ENCODE measurements at places on chromosomes 13 and 19. TPM values are rescaled to one million over a fixed set of nuclear protein-coding genes. Genes with fewer than 3 reads are reported as not detected.

- H3K27ac ChIP-seq, result no peak overlapping the region
- DNase-seq, result no peak
- H3K4me3 ChIP-seq, result no peak overlapping the region
- peaks cover 82% of the 10 kb centered on the region for H3K36me3 ChIP-seq
- no peaks in the 10 kb centered on the region for H3K4me1 ChIP-seq
Measured at GRCh38 chr19:52217576-52217975, 27.7 kb downstream of the PPP2R1A start.

DNA sequence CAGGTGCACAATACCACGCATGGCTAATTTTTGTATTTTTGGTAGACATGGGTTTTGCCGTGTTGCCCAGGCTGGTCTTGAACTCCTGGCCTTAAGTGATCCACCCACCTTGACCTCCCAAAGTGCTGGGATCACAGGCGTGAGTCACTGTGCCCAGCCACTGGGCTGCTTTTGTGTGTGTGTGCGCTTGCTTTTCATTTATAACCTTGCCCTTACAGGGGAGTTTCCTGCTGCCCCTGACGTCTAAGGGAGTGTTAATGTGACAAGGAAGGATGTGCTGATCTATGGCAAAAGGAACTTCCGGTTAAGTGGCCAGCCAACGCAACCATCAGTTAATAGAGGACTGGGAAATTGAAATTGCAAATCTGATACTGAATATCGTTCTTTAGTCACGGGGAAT, 57.7 kb downstream of the ING1 start:
- H3K27ac ChIP-seq, result no peak overlapping the region
- peaks cover 2% of the 10 kb centered on the region for H3K4me1 ChIP-seq
- H3K36me3 ChIP-seq, result no peaks in the 10 kb centered on the region
- no peak for DNase-seq
- no peak overlapping the region for H3K4me3 ChIP-seq

- no peak for DNase-seq
- H3K27ac ChIP-seq, result no peak overlapping the region
- H3K36me3 ChIP-seq, result no peaks in the 10 kb centered on the region
- H3K27me3 ChIP-seq, result peaks cover 13% of the 10 kb centered on the region
- H3K4me3 ChIP-seq, result no peak overlapping the region
Measured at GRCh38 chr13:25707726-25708125, 336.0 kb downstream of the ATP8A2 start.

DNA sequence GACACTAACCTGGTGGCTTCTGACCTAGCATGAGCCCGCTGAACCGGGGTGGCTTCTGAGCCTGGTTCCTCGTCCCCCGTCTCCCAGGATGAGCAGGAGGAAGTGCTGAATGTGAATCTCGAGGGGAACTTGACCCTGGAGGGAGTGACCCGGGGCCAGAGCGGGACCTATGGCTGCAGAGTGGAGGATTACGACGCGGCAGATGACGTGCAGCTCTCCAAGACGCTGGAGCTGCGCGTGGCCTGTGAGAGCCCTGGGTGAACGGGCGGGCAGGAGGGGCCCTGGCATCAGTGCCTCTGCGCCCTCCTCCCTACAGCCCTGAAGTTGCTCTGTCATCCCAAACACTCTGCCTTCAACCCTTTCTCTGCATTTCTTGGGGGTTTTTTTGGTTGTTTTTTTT, 5.6 kb downstream of the BCAM start:
- no peak overlapping the region for H3K27ac ChIP-seq
- no peak for DNase-seq
- H3K4me1 ChIP-seq, result no peaks in the 10 kb centered on the region

- no peaks in the 10 kb centered on the region for H3K27me3 ChIP-seq
- no peaks in the 10 kb centered on the region for H3K4me1 ChIP-seq
- no peak overlapping the region for H3K4me3 ChIP-seq
- H3K36me3 ChIP-seq, result no peaks in the 10 kb centered on the region
Measured at GRCh38 chr13:67075239-67075638, 154.9 kb downstream of the PCDH9 start.

GRCh38 chr19:38664503-38665211, 17.2 kb downstream of the ACTN4 start:
- DNase-seq, result no peak
- peak overlapping the region; percentile 5 for H3K4me3 ChIP-seq
- H3K4me1 ChIP-seq, result peaks cover 61% of the 10 kb centered on the region
- peak overlapping the region; percentile 19 for H3K27ac ChIP-seq
- peaks cover 29% of the 10 kb centered on the region for H3K36me3 ChIP-seq
- H3K27me3 ChIP-seq, result no peaks in the 10 kb centered on the region

GRCh38 chr13:51839711-51840540, 5.1 kb downstream of the TMEM272 start:
- H3K27me3 ChIP-seq, result peaks cover 11% of the 10 kb centered on the region
- no peaks in the 10 kb centered on the region for H3K36me3 ChIP-seq
- H3K27ac ChIP-seq, result no peak overlapping the region
- H3K4me3 ChIP-seq, result no peak overlapping the region
- no peak for DNase-seq

- no peak overlapping the region for H3K27ac ChIP-seq
- DNase-seq, result no peak
- no peaks in the 10 kb centered on the region for H3K36me3 ChIP-seq
- no peaks in the 10 kb centered on the region for H3K4me1 ChIP-seq
- no peaks in the 10 kb centered on the region for H3K27me3 ChIP-seq
Measured at GRCh38 chr13:93425411-93425810, 198.8 kb downstream of the GPC6 start.

- H3K4me1 ChIP-seq, result peaks cover 42% of the 10 kb centered on the region
- peak overlapping the region; percentile 100 for H3K27ac ChIP-seq
- peak overlapping the region; percentile 87 for H3K4me3 ChIP-seq
- no peaks in the 10 kb centered on the region for H3K27me3 ChIP-seq
- peaks cover 13% of the 10 kb centered on the region for H3K36me3 ChIP-seq
- peak; percentile 98 for DNase-seq
Measured at GRCh38 chr19:49468746-49469447, 5.1 kb upstream of the FLT3LG start.

- H3K36me3 ChIP-seq, result no peaks in the 10 kb centered on the region
- H3K27ac ChIP-seq, result no peak overlapping the region
- no peaks in the 10 kb centered on the region for H3K4me1 ChIP-seq
- H3K4me3 ChIP-seq, result no peak overlapping the region
- DNase-seq, result no peak
- peaks cover 1% of the 10 kb centered on the region for H3K27me3 ChIP-seq
Measured at GRCh38 chr13:38382946-38383345, 33.3 kb downstream of the UFM1 start.

DNA sequence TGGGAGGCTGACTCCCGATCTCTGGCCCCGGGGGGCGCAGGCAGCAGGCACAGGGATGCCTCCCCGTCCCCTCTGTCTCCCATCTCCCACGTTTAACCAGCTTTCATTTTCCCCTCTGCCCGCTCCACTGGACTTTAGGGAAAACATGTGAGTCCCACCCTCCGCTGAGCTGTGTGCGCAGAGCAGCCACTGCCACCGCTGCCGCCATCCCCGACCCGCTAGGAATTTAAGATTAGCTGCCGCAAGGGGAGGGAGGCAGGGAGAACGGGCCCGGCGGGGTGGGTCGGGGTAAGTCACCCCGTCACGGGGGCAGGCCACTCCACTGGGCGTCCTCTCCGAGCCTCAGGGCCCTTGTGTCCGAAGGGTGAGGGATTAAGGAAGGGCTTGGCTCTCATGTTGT, 15.5 kb downstream of the KCNN1 start:
- H3K27ac ChIP-seq, result no peak overlapping the region
- peaks cover 2% of the 10 kb centered on the region for H3K4me1 ChIP-seq
- no peak for DNase-seq

- DNase-seq, result no peak
- peaks cover 12% of the 10 kb centered on the region for H3K27me3 ChIP-seq
- H3K4me1 ChIP-seq, result peaks cover 28% of the 10 kb centered on the region
- H3K27ac ChIP-seq, result peak overlapping the region; percentile 32
- peak overlapping the region; percentile 91 for H3K4me3 ChIP-seq
Measured at GRCh38 chr13:95298971-95299621, 2.2 kb downstream of the ABCC4 start.

DNA sequence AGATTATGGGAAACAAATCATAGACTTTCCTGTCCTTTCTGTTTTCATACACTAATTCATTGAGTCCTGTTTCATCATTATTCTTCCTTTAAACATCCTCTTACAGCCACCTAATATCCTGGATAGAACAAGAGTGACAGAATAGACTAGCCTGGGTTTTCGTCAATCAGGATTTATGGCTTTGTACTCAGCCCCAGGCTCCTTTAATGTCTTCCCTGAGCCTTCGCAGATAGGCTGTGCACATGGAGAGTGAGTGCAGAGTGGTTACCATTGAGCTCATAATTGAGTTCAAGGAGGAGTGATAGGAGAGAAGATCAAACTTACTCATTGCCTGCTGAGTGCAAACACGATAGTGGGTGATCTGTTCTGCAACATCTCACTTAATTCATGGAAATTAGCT, 304.9 kb downstream of the TDRD3 start:
- no peak for DNase-seq
- no peaks in the 10 kb centered on the region for H3K4me1 ChIP-seq
- no peak overlapping the region for H3K27ac ChIP-seq
- no peaks in the 10 kb centered on the region for H3K36me3 ChIP-seq
- no peaks in the 10 kb centered on the region for H3K27me3 ChIP-seq

DNA sequence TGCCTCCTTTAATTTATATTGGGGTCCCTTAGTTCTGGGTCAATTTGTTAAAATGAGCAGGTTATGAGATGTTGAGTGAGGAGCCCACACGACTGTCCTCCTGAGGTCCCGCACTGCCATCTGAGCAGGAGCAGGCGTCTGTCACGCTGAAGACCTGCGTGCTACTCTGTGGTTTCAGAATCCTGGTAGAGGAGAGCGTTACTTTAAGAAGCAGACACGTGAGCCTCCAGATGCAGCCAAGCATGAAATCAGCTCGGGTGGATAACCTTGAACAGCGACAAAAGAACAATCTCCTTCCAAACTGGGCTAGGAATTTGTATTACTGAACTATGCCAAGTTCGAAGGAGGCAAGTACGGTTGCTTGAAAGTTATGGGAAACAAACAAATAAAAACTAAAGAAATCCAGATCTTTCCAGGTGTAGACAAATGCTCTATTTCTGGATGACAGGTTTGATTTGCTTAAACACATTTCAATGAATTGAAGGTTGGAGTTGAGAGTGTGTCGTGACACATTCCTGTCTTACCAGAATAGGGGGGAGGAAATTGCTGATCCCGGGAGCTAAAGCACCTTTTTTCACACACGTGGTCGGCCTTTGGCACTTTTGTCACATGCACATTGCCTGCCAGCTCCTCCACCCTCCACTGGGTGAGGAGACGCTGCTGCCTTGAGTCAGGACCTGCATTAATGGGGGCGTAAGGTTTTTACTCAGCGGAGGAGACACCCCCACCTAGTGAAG, 945.5 kb upstream of the SLC10A2 start:
- H3K4me1 ChIP-seq, result no peaks in the 10 kb centered on the region
- no peak for DNase-seq
- H3K27me3 ChIP-seq, result no peaks in the 10 kb centered on the region

GRCh38 chr13:71577127-71577526, 289.9 kb downstream of the DACH1 start:
- H3K4me1 ChIP-seq, result no peaks in the 10 kb centered on the region
- DNase-seq, result no peak
- no peaks in the 10 kb centered on the region for H3K36me3 ChIP-seq
- H3K27ac ChIP-seq, result no peak overlapping the region

- H3K27ac ChIP-seq, result no peak overlapping the region
- H3K4me3 ChIP-seq, result no peak overlapping the region
- peaks cover 29% of the 10 kb centered on the region for H3K4me1 ChIP-seq
- DNase-seq, result peak; percentile 55
- H3K27me3 ChIP-seq, result no peaks in the 10 kb centered on the region
Measured at GRCh38 chr19:39553082-39553652, 13.2 kb upstream of the EID2 start.

DNA sequence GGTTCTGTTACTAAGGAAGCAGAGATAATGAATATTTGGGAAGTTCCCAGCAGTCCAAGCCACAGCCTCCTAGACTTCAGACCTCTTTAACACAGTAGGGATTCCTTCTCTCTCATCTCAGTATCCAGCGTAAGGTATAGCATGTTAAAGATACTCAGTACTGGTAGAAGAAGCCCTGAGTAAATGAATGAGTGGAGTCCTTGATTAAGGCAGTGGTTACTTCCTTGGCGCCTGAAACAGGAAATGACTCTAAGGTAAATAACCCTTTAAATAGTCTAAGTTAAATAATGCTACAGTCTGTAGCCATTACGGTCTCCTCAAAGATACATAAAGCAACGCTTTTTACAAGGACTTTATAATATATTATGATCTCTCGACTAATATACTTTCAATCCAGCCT, 650.8 kb upstream of the MIR17HG start:
- H3K27me3 ChIP-seq, result no peaks in the 10 kb centered on the region
- H3K36me3 ChIP-seq, result no peaks in the 10 kb centered on the region
- H3K4me3 ChIP-seq, result no peak overlapping the region
- H3K4me1 ChIP-seq, result no peaks in the 10 kb centered on the region
- no peak overlapping the region for H3K27ac ChIP-seq
- DNase-seq, result no peak

DNA sequence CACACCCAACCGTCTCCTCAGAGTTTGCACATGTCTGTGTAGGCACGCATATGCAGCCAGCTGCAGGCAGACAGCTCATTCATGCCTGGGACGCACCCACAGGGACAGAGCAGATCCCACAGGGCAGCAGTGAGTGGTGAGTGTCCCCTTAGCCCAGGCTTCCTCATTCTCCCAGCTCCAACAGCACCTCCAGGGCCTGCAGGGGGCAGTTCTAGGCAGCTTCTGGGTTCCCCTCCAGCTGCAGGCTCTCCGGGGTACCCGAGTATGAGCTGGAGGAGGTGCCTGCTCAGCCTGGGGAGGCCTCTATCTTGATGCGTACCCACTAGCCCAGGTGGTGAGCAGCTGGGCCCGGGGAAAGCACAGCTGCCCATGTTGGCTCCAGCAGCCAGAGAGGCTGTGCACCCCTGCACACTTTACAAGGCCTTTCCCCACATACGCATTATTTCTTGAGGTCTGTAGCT, 1.3 kb upstream of the SHANK1 start:
- H3K4me1 ChIP-seq, result peaks cover 13% of the 10 kb centered on the region
- H3K27me3 ChIP-seq, result peaks cover 63% of the 10 kb centered on the region
- no peak for DNase-seq
- no peak overlapping the region for H3K4me3 ChIP-seq
- H3K27ac ChIP-seq, result no peak overlapping the region

DNA sequence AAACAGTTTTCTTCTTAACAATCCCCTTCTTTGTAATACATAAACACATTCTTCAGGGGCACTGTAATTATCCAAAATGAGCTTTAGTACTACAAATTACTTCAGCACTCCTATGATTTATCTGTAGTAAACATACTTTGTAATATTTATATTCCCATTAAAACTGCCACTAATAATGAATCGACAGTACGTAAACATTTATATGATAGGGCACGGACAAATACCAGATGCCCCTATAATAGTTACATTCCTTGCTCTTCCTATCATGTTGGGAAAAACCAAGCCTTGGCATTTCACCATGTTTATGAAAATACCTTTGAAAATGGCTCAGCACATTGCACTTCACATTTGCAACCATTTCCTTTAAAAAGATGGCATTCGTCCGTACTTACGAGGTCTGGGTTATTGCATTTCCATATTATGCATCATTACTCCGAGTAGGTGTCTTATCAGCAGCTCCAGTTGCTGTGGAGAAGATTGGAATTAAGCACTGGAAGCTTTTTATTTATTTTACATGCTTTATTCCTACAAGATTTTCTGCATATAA, 1043.4 kb downstream of the DIAPH3 start:
- no peaks in the 10 kb centered on the region for H3K4me1 ChIP-seq
- H3K27me3 ChIP-seq, result no peaks in the 10 kb centered on the region
- no peak overlapping the region for H3K27ac ChIP-seq
- no peak overlapping the region for H3K4me3 ChIP-seq

Gene TEX26
- not detected for total RNA-seq

Gene SULT2A1
- not detected for total RNA-seq

Gene LGALS7
- not detected for total RNA-seq

Gene TNFRSF19
- total RNA-seq, result not detected

Gene MAB21L1
- total RNA-seq, result not detected

Gene LSM7
- total RNA-seq, result 190 TPM

Gene ERICH4
- total RNA-seq, result not detected

Gene HSPB6
- not detected for total RNA-seq

Gene USHBP1
- 0.30 TPM for total RNA-seq

Gene FARP1
- total RNA-seq, result 0.37 TPM

Gene PRKD2
- total RNA-seq, result 90.5 TPM

Gene B3GNT8
- 0.37 TPM for total RNA-seq
